ENCODE measurements at places on chromosomes 7 and 10.

- no peak for DNase-seq
These were observed 38.8 kb downstream of the TBXAS1 start for GRCh38 chr7:139867847-139868246.

- DNase-seq = peak; percentile 54
These were observed 37.2 kb downstream of the PRSS2 start for GRCh38 chr7:142807855-142808460.

DNA sequence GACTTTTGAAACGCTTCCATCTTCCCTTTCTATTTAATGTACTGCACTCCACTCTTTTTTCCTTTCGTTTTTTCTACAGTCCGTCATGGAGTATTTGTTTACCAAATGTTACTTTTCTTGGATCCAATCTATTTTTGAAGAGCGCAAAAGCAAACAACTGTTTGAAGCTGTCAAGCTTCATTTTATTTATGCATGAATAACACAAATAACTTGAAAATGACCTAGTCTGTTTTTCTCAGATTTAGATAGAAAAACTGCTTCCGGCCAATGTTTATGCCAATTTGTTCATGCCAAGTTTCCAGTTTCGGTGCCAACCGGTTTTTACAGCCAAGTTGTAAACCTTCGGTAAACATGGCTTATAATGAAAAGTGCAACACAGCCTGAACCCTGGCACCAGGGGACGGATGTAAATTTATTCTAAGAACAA lies 150.9 kb upstream of the KLF6 start:
- DNase-seq = no peak

DNA sequence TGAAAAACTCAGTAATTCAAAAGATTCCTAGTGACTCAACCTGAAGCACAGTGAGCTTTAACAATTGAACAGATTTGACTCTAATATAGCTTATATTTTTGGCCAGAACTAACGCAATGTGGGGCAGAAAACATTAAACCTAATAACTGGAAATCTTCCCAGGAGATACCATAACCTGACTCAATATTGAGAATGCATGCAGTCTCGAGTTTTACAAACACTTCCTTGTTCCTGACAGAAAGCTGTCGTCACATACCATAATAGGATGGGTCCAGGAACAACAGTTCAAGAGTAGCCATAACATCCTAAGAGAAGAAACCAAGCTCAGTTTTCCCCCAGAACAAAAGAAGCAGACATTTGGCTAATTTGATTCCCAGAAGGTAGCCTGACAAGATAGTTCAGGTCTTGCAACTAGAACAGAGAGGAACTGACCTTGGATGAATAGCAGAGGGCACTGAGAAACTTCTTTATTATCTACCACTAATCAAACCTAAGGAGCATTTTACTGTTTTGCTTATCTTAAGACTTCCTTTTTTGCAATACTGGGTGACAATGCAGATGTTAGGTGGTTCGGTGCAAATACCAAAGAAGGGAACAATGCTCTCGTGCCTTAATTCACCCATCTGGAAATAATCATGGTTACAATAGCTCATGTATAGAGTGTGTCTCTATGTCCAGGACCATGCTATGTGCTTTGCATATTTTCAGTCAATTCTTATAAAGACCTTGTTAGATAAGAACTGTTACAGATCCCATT lies 38.6 kb upstream of the ACSL5 start:
- no peak for DNase-seq

DNA sequence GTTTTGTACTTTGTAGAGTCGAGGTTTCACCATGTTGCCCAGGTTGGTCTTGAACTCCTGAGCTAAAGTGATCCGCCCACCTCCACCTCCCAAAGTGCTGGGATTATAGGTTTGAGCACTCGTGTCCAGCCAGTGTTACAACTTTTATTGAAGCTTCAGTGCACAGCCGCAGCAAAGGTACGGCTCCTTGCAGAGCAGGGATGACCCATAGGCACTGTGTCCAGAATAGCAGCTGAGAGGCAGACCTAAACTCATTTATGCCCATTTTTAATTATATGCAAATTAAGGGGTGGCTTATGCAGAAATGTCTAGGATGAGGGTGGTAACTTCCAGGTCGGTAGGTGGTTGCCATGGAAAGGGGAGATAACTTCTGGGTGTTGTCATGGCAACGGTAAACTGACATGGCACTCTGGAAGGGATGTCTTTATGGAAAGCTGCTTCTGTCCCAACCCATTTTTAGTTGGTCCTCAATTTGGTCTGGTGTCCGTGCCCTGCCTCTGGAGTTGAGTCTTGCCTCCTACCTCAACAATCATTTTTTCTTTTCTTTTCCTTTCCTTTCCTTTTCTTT lies 22.7 kb downstream of the NYAP1 start:
- no peak for DNase-seq

DNA sequence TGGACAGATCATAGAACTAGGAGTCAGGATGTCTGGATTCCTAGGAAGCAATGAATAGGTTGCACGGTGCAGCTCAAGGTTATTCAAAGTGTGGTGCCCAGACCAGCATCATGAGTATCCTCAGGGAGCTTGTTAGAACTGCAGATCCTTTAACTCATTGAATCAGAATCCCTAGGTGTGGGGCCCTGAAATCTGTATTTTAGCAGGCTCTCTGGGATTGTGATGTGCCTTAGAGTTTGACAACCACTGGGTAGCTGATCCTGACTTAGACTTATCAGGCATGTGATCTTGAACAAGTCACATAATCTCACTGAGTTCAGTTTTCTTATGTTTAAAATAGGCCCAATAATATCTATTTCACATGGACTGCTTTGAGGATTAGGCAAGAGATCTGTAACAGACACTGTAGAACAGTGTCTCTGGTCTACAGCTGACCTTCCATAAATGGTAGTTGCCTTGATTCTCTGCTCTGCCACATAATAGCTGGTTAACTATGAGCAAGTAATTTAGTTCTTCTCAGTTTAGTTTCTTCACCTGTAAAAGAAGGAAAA lies 46.4 kb upstream of the ATRNL1 start:
- DNase-seq = no peak

DNA sequence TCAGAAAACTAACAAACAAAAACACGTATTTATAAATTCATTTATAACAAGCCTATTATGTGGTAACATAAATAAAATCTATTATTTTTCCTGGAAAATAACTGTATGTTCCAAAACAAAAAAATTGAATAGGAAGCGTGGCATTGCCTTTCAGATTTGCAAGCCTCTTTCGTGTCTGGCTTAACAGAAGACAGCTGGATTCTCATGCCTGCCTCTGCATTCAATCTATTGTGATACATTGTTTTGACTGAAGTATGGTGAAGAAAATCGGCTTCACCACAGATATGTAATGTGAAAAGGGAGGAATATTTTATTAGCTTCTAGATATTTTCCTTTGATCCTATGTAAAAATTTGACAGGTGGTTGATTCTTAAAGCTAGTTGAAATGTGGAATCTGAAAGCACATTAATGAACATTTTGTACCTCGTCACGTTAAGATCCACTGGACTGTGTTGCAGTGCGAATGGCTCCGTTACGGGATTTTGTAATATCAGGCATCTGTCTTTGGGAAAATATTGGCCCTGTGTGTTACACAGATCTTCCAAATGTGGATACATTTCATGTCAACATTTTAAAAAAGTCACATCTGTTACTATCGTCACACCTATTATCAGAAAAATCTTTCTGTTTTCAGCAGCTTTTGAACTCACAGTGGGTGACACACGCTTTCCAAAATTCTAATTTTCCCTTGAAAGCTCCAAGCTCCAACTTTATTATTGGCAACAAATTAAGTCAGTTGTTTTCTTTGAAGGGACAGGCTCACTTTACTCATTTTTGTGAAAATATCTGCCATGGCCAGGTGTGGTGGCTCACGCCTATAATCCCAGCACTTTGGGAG lies 26.2 kb downstream of the PALD1 start:
- no peak for DNase-seq

DNA sequence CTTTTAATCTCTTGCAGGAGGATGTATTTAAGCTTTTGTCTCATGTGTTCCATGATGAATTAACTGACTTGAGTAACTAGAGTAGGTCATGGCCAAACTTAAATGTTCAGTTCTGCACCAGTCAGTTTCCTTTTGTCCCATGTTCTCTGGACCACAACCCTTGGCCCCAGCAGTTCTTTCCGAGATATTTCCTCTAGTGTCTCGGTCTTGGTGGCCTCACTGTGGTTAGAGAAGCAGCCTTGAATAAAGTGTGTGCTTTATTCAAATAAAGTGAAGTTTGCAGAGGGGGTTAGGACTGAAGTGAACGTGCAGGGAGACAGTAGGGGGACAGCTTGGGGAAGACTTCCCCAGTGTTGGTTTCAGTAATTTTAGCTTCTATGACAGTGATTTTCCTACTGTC lies 9.3 kb downstream of the ZNF212 start:
- DNase-seq = no peak

DNA sequence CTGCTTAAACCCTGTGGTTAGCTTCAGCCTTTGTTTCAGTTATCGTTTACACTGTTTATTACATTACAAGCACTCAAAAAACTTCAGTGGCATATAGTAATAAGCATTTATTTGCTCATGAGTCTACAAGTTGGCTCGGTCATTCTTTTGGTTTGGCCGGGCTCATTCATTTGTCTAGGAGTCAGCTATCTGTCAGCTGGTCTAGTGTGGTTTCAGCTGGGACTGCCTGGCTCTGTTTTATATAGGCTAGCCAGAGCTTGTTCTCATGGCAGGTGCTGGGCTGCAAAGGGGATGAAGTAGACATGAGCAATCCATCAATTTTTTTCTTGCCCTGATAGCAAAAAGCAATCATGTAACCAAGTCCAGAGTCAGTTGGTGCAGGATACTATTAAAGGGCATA lies 103.6 kb downstream of the MKLN1 start:
- DNase-seq = no peak
